ENCODE measurements at places on chromosomes 1 and 21.

GRCh38 chr1:198467342-198467741, 73.1 kb downstream of the ATP6V1G3 start:
- DNase-seq = no peak

DNA sequence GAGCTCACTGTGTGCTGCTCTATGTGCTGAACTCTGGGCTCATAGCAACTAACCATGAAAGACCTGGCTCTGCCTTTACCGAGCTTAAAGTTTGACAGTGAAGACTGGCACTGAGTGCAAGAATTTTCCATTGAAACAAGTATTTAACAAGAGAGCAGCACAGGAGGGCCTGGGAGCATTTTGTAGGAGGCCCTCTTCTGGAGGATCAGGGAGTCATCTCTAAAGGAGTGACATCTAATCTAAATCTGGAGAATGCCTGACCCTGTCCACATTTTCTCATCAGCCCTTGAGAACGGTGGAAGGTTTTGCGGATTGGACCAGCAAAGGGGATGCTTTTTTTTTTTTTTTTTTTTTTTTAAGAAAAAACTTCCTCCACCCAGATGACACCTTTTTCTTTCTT, 150.8 kb downstream of the ROR1 start:
- DNase-seq = no peak

GRCh38 chr1:34758751-34759150, 789 bp upstream of the GJB4 start:
- DNase-seq = no peak

DNA sequence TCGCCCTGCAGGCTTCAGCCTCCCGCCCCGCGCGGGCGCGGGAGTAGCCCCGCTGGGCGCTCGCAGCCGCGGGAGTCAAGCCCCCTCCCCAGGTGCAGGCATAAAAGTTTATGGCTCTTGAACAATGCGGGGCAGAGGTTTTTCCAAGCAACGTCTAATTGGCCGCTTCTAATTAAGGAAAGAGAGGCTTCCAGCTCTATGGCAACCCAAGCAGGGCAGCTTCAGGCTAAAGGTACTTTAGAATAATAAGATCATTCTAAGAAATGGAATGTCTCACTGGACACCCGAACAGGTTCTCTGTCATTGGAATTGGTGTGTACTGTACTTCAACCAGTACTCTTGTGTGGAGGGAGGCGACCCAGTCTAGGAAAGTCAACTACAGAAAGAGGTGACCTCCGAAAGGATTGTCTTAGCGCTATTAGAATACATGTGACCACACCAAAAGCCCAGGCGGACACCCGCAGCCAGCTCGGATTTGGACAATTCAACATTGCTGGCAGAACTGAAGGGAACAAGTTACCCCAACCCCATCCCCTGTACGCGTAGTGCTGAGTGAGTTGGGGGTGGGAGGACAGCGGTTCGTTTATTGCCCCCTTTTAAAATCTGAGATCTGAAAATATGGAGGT, 12.5 kb downstream of the NR5A2 start:
- DNase-seq = no peak

GRCh38 chr1:159860456-159860855, 2.0 kb downstream of the VSIG8 start:
- no peak for DNase-seq

- DNase-seq = no peak
Measured at GRCh38 chr1:56256153-56257000, 323.0 kb downstream of the PLPP3 start.

GRCh38 chr1:217626321-217626720, 4.6 kb downstream of the GPATCH2 start:
- no peak for DNase-seq

DNA sequence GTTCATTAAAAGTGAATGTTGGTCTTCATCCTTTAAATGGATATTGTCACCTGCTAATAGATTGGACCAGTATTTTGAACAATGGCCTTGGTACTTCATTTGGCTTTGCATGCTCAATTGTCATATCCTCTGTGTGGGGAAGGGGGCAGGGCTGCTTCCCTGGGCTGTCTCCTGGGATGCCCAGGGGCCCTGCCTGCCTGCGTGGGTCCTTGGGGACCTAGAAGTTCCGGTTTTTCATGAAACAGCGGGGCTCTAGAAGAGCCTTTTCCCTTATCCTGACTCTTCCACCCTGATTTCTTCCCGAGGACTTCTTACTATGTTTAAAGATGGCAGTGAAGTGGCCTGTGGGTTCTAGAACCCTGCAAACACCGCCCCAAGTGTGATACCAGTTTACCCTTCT, 97.5 kb downstream of the DISC1 start:
- no peak for DNase-seq

DNA sequence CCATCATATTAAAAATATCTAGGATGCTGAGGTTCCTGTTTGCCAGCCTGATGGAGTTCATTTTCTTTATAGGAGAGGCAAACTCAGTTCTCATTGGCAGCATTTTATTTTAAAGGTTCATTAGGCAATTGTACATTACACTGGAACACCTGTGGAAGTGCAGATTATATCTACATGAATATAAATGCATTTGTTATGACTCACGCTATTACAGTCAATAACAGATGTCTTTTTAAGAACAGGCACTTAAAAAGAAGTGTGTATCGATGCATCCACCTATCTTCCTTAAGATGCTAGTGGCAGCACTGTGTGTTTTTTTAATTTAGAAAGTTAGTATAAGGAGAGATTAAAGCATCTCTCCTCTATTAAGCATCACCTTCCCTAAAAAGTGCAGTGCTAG, 276.5 kb downstream of the PRDM2 start:
- no peak for DNase-seq

DNA sequence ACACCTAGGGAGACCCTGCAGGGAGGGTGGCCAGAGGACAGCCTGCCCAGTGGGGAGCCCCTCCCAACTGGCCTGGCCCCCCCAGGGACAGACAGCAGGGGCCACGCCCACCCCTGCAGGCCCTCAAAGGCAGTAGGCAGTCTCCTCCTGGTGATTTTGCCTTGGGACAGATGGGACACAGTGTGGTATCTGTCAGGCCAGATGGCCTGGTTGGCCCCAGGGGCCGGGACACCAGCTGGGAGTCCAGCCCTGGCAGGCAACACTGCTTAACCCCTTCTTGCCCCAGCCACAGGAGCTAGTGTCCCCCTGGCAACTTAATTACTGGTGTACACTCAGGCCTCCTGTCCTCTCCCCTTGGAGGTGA, 17.8 kb downstream of the IFFO2 start:
- DNase-seq = no peak

DNA sequence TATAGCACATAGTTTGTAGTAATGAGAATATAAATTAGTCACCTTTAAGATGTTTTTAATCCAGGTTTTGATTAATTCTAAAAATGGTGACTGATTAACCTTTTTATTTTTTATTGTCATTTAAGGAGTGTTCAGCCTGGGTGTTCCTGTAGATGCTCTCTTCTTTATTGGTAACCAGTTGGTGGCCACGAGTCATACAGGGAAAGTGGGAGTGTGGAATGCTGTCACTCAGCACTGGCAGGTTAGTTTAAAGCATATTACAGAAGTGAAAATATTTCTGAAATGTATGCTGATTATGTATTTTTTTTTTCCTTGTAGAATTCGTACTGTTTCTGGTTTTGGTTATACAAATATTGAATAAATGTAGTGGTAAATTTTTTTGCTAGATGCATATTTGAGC, 28.1 kb downstream of the KCTD3 start:
- DNase-seq = no peak

GRCh38 chr1:182087304-182087703, 25.8 kb upstream of the ZNF648 start:
- no peak for DNase-seq

GRCh38 chr1:64663668-64664067, 81.2 kb upstream of the RAVER2 start:
- no peak for DNase-seq

DNA sequence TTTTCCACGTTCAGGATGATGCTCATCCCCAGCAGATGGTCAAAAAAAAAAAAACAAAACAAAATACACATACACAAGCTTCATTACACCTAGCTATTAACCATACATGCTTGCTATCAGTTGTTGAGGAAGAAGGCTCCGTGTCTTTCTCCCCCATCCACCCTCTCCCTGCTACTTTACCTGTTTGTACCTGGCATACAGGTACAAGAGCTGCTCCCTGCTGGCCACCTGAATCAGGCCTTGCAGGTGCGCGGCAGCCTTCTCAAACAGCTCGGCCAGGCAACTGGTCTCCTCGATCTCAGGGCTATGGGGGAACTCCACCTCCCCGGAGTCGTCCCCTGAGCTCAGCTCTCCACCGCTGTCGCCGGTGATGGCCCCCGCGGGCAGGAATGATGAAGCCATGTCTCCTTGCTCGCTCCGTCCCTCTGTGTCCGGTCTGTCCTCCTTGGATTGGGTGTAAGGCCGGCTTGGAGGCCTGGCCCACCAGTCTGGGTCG, 464 bp downstream of the ACBD6 start:
- DNase-seq = no peak

DNA sequence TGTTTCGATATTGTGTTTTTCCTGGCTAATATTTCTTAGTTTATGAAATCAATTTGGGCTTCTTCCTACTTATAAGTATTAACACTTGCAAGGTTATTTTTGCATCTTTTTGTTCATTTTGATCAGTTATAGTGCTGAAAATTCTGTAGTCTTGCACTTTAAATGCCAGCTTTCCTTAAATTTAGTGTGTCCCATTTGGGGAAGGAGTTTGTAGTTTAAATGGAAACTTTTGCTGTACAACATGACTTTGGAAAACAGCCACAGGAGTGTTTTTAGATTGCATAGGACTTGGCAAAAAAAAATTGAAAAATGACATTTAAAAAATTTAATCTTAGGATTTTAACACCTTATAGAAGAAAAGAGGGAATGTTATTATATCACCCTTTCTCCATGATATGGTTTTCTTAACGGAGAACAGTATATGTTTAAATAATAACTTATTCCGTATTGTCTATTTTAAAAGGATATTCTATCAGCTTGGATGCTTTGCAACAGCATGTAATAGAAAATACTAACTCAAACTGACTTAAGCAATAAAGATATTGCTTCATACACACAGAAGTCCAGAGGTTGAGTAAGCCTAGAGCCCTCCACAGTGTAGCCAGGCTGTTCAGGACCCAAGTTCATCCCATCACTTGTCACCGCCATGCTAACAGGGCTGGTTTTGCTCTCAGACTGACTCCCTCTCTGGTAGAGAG, 53.8 kb downstream of the LYPLAL1 start:
- no peak for DNase-seq

DNA sequence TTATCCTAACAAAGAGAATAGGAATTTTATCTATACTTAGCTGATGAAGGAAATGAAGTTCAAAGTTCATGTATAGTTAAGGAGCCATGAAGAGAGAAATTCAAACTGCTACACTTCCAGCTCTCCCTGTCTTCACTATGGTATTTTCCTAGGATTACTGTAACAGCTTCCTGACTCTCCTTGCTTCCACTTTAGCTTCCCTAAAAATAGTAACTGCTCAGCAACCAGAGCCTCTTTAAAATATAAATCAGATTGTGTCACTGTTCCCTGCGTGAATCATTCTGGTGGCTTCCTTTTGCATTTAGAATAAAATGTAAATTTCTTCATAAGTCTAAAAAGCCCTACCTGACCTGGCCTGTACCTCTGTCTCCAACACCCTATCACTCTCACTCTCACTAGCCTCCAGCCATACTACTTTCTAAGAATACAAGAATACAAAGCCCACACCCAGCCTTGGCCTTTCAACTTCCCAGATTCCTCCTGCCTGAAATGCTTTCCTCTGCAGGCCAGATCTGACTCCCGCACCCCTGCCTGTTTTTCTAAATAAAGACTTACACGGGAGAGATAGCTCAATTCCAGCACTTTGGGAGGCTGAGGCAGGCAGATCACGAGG, 30.5 kb downstream of the OR10J1 start:
- DNase-seq = no peak

GRCh38 chr1:91381844-91382243, 22.8 kb downstream of the HFM1 start:
- DNase-seq = no peak

- DNase-seq = no peak
Measured at GRCh38 chr1:52825868-52826267, 16.7 kb upstream of the ZYG11A start.

DNA sequence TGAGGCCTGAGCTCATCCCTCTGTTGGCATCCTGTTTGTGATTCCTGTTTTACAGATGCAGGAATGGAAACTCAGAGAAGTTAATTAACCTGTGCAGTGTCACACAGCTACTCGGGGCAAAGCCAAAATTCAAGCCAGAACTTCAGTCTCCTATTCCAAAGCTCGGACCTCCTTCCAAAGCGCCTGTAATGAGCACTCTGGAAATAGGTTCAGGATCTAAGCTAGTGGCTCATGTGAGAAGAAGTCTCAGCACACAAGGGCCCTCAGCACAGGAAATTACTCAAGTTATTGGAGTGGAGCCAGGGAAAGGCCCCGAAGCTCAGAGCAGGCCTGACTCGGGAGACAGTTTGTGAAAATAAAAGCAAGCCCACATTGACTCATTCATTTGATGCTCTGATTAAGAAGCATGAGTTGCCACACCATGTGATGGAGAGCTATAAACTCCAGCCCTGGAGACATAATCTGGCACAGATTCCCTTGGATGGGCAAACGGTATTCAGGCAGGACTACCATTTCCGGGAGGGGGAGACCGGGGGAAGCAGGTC, 50.6 kb upstream of the LYST start:
- DNase-seq = peak; percentile 53

DNA sequence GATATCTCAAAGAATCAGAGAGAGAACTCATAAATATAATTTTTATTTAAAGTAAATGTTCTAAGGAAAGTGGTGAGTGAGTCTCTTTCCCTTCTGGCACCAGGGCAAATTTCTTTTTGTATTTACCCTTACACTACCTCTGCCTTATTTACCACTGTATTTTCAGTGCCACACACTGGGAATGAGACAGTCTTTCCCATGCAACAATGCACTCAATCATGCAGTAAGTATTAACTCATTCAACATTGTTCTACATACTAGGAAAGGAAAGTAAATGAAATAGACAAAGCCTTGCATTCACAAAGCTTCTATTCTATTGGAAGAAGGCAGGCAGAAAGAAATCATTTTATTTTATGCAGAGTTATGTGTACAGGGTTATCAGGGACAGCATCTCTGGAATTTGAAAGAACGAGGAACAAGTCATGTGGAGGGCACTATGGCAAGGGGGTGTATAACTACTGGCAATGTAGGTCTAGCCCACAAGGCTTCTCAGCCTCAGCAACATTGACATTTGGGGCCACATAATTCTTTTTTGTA, 129.8 kb upstream of the PRDX6 start:
- no peak for DNase-seq

DNA sequence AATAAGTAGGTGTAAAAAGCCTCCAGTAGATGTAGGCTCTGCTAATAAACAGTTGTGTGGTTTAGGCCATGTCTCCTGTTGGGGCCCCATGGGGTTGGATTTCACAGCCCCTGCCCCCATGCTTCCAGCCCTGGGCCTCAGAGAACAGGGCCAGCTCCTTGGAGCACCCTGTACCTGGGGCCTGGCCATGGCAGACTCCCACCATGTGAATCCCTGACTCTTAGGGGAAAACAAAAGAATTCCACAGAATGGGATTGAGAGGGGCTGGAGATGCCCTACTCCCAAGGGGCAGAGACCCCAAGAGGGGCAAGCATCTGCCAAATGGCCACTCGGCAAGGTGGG, 11.5 kb downstream of the LRP8 start:
- DNase-seq = no peak

DNA sequence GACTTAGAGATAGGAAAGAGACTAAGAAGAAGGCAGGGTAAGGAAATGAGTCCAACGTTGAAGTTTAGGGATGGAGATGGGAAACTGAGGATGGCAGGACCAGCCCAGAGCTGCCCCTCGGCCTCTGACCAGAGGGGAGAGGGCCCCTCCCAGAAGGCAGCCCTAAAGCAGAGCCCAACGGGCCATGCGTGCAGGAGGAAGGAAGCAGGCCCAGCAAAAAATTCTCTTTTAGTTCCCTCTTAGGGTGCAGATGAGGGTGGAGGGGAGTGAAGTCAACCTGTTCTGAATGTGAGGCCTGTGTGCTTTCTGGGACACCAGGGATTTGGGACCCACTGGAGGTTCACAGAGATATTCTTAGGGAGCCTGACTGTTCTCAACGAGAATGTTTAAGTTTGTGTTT, 225.4 kb downstream of the RHOU start:
- DNase-seq = no peak

All from stimulated activated CD4-positive, alpha-beta T cell treated with anti-CD3 and anti-CD28 coated beads, Interleukin-1b, Interleukin-23, amount 100 ng/mL, for 4 hours (primary cell).